ENCODE measurements at places on chromosomes 7 and 10.

DNA sequence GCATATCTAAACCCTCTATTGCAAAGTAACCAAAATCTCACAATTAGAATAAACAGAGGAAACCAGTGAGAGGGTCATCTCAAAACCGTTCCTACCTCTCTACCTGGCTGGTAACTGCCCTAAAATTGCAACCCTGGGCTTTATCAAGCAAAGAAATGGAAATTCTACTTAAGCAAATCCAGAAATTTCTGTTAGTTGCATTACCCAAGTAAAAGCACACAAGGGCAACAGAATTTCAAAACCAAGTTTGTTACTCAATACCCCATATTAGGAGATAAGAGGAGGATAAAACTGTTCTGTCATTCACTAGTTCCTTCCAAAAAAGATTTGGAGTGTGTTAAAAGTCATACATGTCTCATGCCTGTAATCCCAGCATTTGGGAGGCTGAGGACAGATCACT is 195.3 kb downstream of the FAM107B start:
- DNase-seq = no peak

- DNase-seq = no peak
These were observed 11.0 kb downstream of the MYOF start for GRCh38 chr10:93471110-93471651.

DNA sequence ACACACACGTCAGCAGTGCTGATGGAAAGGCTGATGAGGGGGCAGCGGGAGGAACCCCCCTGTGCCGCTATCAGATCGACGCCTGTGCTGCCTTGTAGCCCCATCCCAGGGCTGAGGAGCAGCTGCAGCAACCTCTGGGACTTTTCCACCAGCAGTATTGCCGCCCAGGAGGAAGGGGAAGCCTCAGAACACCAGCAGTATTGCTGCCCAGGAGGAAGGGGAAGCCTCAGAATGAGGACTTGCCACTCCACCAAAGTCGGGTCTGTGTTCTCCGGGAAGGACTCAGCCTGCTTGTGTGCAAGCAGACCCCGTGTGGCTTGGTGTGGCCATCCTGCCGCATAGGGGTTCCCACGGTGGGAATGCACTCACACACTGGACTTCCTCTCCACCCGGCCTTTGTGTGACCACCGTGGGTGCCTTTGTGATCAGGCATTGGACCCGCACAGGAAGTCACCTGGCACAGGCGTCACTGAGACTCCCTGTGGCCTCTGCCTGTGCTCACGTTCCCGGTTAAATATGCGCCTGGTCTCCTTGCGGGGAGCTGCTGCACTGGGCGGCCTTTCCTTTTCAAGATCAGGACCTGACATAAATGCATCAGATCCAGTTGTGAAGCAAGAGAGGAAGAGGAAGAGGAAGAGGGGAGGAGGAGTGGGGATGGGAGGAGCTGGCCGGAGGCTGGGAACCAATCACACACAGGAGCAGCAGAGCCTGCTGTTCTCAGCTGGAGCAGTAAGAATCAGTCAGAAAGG is 248.5 kb downstream of the DNAJB6 start:
- DNase-seq = no peak

GRCh38 chr10:132021504-132022143 is 39.9 kb upstream of the BNIP3 start:
- DNase-seq = no peak

GRCh38 chr10:4074545-4075407 is 289.8 kb upstream of the KLF6 start:
- DNase-seq = no peak
